T47D (cell line): ENCODE measurements at places on chromosomes 7 and 10.

DNA sequence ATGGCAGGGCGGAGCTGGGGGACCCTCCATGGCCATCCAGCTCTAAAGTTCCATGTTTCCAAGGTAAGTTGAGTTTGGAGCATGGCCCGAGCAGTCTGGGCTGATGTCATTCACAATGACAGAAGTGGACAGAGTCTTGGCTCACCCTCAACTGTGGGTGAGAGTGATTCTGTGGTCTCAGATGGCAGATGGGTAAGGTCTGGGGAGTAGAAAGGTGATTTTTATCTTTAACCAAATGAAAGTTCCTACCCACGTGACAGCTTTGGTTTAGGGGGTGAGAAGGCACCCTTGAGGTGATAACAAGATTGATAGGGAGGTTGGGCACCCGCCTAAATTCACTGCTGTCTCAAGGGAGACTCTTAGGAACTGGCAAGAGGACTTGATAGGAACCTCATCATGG lies 57.6 kb upstream of the PDZD8 start:
- DNase-seq, result no peak

DNA sequence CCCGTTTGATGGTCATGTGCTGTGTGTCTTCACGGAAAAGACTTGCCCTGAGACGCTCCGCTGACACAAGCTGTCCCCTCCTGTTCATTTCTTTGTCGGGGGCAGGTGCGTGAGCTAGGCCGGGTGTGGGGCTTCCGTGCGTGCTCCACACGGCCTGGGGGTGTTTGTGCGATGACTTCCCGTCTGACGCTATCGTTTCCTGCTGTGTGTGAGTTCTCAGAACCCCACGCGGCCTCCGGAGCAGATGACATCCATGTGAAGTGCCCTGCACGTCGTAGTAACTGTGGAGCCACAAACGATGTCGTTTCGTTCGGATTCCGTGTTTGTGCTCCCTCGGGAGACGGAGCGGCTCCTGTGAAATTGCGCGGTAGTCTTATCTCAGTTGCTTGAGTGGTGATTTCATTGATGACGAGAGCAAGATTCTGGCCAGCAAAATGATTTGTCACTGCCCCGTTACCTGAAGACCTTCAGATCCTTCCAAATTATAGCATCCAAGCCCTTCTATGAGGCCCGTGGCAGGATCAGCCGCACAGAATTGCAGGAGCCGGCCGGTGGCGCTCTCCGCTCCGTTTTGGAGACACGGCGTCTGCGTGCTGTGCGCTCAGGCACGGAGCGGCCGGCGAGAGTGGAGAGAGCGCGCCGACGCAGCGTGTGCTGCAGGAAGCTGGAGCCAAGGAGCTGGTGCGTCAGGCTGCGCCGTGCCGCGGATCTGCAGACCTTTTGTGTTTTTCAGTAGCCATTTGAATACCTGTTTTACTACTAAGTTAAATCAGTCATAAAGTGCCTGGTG lies 94.9 kb downstream of the NKX6-2 start:
- no peak for DNase-seq

DNA sequence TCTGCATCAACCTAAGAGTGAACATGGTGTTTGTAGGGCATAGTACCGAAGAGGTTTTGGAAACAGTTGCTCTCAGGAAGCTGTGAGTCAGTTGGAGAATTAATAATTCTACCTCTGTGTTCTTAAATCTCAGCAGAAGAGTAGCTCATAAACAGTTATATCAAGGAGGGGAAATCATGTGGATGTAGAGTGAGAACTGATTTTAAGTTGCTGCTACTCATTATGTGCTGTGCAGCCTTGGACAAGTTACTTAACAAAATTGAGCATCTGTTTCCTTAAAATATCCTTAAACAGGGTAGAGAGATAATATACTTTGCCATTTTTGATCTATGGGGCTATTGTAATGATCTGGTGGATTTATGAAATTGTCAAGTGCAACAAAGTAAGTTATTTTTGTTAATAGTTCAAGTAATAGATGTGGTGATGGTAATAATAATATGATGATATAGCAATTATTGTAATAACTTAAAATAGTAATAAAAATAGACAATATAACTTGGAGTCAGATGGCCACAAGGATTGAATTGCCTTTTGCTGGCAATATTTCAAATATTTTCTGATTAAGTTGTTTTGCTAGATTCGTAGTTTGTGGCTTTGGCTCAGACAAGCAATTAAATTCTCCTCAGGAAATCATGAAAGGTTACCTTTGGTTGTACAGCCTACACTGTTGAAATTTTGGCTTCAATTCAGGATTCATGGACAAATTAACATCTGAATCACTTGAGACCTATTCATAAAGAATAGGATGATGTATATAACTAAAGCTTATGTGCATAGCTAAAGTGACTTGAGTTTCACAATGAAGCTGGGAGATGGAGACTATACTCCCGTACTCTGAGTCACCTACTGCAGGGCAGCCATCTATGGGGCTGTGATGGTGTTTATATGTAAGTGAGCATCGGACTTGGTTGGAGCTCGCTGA lies 228.5 kb downstream of the CDK14 start:
- no peak for DNase-seq

DNA sequence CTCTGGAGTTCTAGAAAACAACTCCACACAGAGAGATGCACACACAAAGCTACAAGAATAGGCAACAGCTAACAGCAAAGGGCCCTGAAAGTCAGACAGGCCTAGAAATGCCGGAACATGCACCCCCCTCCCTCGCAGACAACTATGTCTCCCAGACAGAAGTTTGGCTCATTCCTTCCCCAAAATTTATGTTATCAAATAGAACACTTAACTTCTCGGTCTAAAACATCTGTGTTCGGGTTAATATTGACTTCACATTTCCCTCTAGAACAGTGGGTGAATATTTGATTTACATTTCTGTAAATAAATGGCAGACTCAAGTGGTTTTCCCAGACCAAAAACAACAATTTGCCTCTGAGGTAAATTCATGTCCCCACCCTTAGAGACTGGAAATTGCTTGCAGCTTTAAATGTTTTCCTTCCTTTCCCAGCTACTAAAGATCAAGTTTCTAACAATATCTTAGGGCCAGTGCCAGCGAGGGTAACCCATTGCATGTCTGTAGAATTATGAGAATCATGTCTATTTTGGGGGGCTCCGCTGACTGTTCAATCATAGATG lies 92.5 kb upstream of the INHBA start:
- DNase-seq, result no peak

DNA sequence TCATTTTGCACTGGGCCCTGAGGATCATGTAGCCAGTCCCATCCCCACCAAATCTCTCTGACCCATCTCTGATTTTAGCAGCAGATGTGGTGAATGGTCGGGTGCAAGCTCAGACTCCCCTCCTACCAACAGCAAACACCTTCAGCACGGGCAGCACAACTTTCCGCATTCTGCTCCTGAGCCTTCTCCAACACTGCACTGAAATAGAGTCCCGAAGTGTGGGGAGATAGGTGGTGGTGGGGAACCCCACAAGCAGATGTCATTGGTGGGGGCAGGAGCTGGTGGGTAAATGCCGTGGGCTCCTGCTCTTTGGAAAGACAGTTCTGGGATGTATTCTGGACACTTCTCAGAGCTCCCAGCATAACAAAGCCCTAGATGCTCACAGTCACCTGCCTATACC lies 9.6 kb upstream of the CTBP2 start:
- DNase-seq, result no peak

- DNase-seq, result no peak
Measured at GRCh38 chr7:5429253-5429856, 5.7 kb upstream of the TNRC18 start.

DNA sequence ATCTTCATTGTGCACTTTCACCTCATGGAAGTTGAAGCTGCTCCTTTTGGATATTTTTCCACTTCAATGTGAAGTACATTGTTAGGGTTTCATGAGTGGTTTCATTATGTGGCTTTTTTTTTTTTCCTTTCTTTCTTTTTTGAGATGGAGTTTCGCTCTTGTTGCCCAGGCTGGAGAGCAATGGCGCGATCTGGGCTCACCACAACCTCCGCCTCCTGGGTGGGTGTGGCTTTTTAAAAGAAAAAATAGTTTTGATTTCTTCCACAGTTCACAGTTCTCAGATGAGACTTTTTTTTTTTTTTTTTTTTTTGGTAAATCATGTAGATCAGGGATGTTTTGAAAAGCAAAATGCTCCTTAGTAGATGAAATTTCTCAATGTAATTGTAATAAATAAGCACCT lies 652.3 kb upstream of the ANKRD30A start:
- no peak for DNase-seq

DNA sequence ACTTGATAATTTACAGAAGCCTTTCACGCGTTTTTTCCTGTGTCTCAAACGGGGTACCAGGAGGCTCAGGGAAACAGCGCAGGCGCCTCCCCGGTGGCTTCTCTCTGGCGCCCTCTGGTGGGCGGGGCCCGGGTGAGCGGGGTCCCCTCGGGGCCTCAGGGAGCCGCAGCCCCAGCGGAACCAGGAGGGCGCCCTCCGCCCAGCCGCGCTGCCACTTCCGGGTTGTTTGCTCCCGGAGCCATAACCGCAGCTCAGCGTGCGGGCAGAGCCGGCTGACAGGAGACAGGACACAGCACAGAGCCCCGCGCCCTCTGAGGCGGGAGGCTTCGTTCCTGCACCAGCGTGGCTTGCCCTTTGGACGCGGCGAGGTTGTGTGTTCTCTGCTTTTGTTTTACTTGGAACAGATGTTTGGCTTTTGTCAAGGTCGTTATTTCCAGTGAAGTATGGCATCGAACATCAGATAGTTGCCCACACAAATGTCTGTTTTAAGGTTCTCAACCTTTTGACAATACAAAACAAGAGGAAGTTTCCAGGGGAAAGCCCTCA lies 6.9 kb upstream of the CYP2E1 start:
- peak; percentile 83 for DNase-seq

GRCh38 chr7:111746950-111747349 lies 184.7 kb upstream of the IMMP2L start:
- no peak for DNase-seq

GRCh38 chr7:141475679-141476078 lies 75.5 kb upstream of the AGK start:
- DNase-seq, result no peak
